ENCODE measurements at places on chromosomes 7 and 10.

DNA sequence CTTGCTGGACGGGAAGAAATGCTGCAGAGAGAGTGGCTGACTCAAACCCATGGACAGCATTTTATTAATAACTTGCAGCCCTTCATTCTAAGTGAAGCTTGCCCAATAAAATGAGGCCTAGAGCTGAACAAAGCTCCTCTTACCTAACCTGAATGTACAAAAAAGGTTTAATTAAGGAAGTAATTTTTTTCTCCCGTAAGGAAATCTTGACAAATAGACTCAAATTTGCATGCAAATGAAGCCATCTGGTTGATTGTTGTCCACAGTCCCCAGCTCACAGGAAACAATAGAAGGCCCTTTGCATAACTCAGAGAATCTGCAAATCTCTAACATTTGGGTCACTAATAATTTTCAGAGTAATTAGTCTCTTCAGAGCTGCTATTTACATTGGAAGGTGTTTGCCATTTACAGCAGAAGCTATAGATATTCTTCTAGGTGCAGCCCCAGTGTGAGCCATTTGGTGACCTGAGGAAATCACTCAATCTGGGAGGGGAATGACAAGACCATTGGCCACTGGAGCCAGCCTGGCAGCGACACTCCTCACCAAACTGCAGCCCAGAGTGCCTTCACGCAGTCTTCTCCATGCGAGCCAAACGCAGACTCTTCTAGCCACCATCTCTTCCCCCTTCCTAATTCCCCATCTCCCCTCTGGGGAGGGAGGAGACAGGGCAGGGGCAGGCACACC lies 483.0 kb upstream of the C7orf33 start:
- H3K36me3 ChIP-seq: no peaks in the 10 kb centered on the region
- DNase-seq: no peak
- H3K27ac ChIP-seq: no peak overlapping the region
- H3K4me1 ChIP-seq: no peaks in the 10 kb centered on the region
- no peaks in the 10 kb centered on the region for H3K27me3 ChIP-seq

DNA sequence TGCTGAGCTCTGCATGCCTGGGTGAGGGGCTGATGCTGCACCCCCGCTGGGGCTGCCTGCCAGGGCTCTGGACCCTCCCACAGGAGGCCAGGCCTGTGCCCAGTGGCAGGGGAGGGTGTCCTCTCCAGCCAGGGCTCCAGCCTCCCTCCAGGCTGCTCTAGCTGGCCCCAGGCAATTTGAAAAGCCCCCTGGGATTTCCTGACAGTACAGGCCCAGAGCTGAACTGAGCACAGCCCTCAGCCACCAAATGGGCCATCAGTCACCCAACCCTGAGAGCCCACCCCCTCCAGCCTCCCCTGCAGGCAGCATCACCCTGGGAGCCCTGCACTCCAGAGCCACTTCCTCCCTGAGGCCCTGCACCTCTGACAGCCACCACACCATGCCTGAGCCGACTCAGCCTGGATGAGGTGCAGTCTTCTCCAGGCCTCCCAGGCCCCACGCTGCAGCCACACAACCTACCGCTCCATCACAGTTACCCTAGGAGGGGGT lies 101.8 kb upstream of the RET start:
- H3K27me3 ChIP-seq: no peaks in the 10 kb centered on the region
- H3K4me1 ChIP-seq: no peaks in the 10 kb centered on the region
- DNase-seq: no peak
- H3K4me3 ChIP-seq: no peak overlapping the region

DNA sequence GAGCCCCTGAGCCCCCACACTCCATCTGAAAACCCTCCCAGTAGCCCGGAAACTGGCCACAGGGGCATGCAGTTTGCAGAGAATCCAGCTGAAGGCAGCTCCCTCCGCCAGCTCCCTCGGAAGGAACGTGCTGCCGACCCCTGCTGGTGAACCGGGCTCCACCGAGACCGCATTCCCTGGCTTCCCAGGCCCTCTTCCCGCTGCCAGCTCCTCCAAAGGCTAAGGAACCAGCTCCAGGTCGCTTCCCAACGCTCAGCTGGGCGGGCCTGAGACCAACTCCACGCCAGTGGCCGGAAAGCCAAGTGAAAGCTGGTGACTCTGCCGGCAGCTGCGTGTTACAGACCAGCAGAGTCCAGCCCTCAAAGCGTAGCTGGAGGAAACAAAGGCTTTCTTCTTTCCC lies 35.8 kb downstream of the GPER1 start:
- no peak for DNase-seq
- no peaks in the 10 kb centered on the region for H3K36me3 ChIP-seq
- H3K4me1 ChIP-seq: no peaks in the 10 kb centered on the region
- H3K27me3 ChIP-seq: no peaks in the 10 kb centered on the region
- H3K4me3 ChIP-seq: no peak overlapping the region
- no peak overlapping the region for H3K27ac ChIP-seq

- no peak for DNase-seq
- H3K36me3 ChIP-seq: no peaks in the 10 kb centered on the region
- no peak overlapping the region for H3K27ac ChIP-seq
- H3K4me3 ChIP-seq: no peak overlapping the region
- H3K27me3 ChIP-seq: peaks cover 6% of the 10 kb centered on the region
Observed at GRCh38 chr10:68099736-68100135, 9.6 kb upstream of the MYPN start.

DNA sequence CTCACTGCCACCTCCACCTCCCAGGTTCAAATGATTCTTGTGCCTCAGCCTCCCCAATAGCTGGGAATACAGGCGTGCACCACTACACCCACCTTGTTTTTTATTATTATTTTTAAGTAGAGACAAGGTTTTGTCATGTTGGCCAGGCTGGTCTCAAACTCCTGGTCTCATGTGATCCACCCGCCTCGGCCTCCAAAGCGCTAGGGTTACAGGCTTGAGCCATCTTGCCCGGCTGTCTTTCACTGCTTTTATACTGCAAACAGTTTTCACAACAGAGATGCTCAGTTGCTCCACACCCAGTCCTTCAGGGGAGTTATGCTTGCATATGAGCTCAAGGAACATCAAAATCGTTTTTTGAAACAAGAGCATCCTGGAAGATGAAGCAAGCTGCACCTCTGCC lies 1.3 kb upstream of the PRR15 start:
- H3K27ac ChIP-seq: no peak overlapping the region
- H3K4me3 ChIP-seq: no peak overlapping the region
- no peaks in the 10 kb centered on the region for H3K36me3 ChIP-seq
- peaks cover 7% of the 10 kb centered on the region for H3K4me1 ChIP-seq
- peaks cover 25% of the 10 kb centered on the region for H3K27me3 ChIP-seq

DNA sequence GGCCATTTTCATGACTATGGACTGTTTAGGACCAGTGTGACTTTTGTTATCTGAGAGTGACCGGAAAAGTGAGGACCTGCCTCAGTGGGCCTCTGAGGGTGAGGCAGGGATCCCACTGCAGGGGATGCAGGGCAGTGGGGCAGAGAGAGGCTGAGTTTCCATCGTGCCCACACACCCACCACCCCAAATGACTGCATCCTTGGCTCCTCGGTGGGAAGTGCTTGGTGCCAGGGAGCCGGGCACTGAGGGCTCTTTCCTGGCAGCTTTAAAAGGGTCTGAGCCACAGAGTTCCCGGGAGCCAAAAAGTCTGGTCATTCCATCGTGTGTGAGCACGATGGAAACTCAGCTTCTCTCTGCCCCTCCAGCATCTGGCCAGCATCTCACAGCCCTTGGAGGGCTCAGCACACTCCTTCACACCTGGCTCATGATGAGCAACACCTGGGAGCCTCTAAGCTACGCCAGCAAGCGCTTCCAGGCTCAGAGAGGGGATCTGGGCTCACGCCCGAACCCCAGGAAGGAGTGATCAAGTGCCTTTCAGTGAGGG lies 59.1 kb downstream of the RAMP3 start:
- H3K4me3 ChIP-seq: no peak overlapping the region
- DNase-seq: no peak
- peaks cover 11% of the 10 kb centered on the region for H3K27me3 ChIP-seq
- H3K27ac ChIP-seq: no peak overlapping the region
- no peaks in the 10 kb centered on the region for H3K36me3 ChIP-seq

DNA sequence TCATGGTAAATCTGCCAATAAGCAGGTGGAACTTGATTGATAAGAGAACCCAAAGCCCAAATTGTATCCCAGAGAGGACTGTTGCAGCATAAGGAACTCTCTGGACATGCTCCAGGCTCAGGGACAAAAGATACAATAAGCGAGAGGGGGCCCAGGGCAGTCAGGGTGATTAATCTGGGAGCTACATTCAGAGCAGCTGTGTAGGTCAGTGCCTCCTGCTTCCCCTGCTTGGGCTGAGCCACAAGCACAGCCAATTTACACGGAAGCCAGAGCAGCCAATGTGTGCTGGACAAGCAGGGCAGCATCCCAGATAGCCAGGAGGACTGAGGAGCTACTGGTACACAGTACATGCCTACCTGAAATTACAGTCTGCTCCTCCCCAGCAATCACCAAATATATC lies 24.2 kb downstream of the MYPN start:
- no peak for DNase-seq
- H3K27ac ChIP-seq: no peak overlapping the region
- H3K4me1 ChIP-seq: no peaks in the 10 kb centered on the region
- H3K36me3 ChIP-seq: no peaks in the 10 kb centered on the region

DNA sequence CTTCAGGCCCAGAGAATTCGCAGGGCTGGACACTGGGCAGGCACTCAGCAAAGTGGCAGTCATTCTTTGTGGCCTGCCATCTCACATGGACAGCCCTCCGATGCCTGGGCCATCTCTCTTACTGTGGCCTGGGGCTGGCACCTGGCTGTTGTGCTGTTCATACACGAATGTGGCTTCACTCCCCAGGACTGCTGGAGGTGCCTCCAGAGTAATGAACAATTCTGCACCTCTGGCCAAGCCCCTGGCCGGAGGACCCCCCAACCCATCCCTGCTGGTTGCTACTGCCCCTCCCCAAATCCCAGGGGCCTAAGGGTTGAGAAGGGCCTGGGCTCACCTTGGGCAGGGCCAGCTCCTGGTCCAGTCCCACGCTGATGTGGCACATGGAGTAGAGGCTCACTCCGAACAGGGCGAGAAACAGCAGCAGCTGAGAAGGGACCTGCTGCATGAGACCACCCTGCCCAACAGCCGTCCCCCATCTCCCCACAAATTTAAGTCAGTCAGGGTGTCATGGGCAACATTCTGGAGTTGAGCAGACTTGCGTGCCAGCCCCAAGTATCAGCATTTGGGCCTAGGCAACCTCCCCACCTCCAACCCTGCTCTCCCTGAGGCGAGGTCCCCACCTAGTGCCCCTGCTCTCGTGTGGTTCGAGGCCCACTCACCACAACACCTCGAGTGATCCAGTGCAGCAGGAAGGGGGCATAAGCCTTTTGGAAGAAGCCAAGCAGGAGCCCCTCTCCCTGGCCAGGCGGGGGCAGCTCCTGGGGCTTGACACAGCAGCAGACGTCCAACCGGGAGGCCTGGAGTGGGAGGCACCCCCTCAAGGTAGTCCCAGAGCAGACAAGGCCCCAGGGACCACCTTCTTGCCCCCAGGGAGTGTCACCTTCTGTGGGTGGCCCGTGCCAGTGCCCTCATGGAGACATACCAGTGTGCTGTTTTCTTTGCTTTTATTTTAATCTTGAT lies 9.4 kb downstream of the NPC1L1 start:
- H3K4me1 ChIP-seq: no peaks in the 10 kb centered on the region
- no peaks in the 10 kb centered on the region for H3K27me3 ChIP-seq
- DNase-seq: no peak
- no peak overlapping the region for H3K27ac ChIP-seq
- no peaks in the 10 kb centered on the region for H3K36me3 ChIP-seq
- H3K4me3 ChIP-seq: no peak overlapping the region

DNA sequence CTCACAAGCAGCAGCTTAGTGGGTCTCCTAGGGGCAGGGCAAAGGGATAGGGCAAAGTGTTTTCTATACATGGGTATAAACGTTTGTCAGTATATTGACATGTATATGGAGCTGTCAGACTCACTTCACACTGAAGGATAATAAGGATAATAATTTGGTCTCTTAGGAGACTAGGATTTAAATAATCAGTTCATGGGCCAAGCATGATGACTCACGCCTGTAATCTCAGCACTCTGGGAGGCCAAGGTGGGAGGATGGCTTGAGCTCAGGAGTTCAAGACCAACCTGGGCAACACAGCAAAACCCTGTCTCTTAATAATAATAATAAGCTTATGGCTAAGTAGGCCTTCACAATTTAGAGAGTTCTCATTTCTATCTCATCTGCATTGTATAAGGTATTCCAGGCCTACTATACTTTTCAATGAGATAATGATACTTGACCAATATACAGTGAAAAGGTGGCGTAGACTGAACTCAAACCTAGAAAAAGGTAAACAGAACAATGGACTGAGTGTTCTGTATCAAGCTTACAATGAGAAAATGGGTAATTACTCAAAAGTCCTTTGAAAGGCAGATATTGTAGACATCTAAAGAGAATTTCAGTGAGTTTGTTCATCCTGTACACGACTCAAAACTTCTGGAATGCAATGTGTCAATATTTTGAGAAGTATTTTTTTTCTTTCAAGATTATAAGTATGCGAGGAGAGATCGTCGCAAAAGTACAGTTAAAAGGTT lies 7.0 kb downstream of the GSAP start:
- no peaks in the 10 kb centered on the region for H3K4me1 ChIP-seq
- H3K4me3 ChIP-seq: no peak overlapping the region
- no peak for DNase-seq
- peaks cover 5% of the 10 kb centered on the region for H3K27me3 ChIP-seq
- H3K36me3 ChIP-seq: no peaks in the 10 kb centered on the region
- H3K27ac ChIP-seq: no peak overlapping the region

DNA sequence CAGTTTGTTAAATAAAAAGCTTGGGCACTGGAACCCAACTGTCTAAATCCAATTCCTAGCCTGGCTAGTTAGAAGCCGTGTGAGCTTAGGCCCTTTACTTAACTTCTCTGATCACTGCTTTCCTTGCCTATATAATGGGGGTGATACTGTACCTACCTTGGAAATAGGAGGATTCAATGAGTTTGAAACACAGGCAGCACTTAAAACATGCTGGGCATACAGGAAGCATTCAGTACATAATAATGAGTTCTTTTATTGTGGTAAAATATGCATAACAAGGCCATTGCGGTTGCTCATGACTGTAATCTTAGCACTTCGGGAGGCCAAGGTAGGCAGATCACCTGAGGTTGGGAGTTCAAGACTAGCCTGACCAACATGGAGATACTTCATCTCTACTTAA lies 47.4 kb upstream of the SEPHS1 start:
- H3K27ac ChIP-seq: no peak overlapping the region
- no peaks in the 10 kb centered on the region for H3K4me1 ChIP-seq
- no peaks in the 10 kb centered on the region for H3K27me3 ChIP-seq
- H3K4me3 ChIP-seq: no peak overlapping the region

DNA sequence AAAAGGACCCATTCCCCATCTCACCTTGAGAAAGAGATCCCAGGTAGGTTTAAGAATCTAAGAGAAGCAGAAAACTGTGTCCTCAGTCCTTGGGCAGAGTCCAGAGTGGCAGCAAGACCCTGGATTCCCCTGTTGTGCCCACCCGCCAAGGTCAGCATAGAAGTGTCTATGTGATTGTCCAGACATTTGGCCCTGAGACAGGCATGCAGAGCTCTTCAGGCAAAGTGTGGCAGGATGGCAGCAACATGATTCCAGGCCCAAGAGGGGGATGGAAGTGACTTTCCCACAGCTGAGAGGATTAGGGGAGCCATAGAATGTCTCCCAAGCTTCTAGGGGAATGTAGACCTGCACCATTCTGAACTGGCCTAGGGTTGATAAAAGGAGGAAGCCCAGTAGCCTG lies 39.1 kb upstream of the OPALIN start:
- DNase-seq: no peak
- H3K4me3 ChIP-seq: no peak overlapping the region
- no peak overlapping the region for H3K27ac ChIP-seq
- H3K36me3 ChIP-seq: no peaks in the 10 kb centered on the region
- H3K4me1 ChIP-seq: no peaks in the 10 kb centered on the region

Measured in CD4-positive, CD25-positive, alpha-beta regulatory T cell (primary cell).